ENCODE measurements at places on chromosomes 12 and 14. TPM values are rescaled to one million over a fixed set of nuclear protein-coding genes. Genes with fewer than 3 reads are reported as not detected.

DNA sequence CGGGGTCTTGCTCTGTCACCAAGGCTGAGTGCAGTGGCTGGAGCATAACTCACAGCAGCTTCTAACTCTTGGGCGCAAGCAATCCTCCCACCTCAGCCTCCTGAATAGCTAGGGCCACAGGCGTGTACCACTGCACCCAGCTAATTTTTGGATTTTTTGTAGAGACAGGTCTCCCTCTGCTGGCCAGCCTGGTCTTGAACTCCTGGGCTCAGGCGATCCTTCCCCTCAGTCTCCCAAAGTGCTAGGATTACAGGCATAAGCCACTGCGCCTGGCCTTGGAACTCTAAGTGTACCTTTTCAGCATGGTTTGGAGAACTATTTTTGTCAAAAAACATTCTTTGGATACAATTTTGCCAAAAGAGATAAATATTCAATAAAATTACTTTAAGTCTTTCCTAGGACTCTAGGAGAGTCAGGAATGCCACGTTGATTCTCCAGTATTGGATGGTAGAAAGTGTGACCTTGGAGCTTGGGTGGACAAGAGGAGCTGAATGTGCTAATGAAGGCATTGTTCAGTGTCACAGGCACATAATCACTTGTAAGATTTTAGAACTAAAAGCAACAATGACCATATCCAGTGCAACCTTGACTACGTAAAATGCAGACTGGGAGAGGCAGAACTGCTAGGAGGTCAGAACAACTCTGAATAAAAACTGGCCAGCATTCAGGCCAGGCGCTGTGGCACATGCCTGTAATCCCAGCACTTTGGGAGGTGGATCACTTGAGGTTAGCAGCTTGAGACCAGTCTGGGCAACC is 2.8 kb downstream of the SRSF9 start:
- peak; percentile 35 for DNase-seq

DNA sequence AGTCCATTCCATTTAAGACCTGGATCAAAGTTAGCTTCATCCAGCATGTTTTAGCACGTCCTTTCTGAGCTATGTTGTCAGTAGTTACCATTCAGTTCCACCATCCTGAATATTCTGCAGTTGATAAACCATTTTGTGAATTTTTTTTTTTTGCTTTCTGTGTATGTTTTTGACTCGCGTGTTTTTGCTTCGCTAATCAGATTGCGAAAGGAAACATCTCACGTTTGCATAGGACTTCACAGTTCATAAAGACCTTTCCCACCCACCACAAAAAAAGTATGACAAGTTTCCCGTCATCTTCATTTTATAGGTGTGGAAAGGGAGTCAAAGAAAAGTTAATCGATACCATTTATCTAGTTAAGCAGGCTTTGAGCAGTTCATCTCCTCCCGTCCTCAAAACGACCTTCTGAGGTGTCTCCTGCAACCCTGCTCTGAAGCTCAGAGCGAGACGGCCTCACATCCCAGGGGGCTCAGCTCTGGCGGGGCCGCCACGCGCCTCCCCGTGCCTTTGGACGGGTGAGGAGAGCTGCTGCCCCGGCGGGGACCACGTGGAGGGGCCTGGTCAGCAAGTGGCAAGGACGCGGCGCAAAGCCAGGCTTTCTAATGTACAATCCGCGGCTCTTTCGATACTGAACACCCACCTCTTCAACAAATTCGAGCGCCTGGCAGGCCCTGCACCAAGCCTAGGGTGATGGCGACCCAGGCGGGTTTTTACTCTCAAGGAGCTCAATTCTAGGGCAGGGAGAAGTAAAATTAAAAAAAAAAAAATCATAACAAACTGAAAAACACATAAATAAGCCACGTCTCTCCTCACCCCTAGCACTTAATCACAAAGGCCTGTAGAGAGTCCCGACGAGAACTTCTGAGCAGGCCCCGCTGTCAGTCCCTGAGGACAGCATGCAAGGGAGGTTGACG is 988 bp upstream of the TMEM263 start:
- DNase-seq = peak; percentile 30

DNA sequence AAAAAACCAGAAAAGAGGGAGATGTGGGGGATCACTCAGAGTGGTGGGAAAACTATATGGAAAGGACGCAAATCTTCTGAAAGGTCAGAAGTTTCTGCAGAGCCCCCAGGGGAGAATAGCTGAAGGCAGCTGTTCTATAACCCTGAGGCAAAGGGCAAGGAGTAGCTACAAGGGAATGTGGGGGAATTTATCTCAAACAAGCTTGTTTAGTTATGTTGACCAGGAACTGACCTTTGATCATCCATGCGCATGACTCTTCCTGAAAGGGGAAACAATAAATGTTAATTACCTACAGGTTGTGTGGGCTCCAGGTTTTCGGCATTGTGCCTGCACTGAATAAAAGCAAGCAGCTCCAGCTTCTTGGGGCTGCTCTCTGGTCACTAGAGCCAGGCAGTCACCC is 968.5 kb downstream of the AACS start:
- DNase-seq = peak; percentile 11

GRCh38 chr14:54129850-54130640 is 173.4 kb upstream of the BMP4 start:
- no peak for DNase-seq

- DNase-seq = no peak
Observed at GRCh38 chr14:76782885-76783566, 21.8 kb downstream of the VASH1 start.

DNA sequence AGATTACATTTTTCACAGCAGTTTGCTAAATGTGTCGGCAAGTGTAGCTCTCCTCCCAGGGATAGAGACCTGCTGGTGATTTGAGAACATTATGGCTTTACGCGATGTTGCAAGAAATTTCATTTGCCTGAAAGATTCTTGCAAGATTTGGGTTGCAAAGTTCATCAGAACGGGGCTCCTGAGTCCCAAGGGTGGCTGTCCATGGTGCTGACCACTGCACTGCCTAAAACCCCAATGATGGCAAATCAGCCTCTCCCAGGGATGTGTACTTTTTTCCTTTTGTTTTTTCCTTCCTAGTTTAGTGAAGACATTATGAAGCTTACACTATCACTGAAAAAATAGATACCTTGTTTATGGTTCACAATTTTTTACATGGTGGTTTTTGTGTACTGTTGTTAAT is 85.4 kb downstream of the WSCD2 start:
- no peak for DNase-seq

GRCh38 chr14:67962215-67962644 is 142.7 kb downstream of the RAD51B start:
- peak; percentile 79 for DNase-seq

DNA sequence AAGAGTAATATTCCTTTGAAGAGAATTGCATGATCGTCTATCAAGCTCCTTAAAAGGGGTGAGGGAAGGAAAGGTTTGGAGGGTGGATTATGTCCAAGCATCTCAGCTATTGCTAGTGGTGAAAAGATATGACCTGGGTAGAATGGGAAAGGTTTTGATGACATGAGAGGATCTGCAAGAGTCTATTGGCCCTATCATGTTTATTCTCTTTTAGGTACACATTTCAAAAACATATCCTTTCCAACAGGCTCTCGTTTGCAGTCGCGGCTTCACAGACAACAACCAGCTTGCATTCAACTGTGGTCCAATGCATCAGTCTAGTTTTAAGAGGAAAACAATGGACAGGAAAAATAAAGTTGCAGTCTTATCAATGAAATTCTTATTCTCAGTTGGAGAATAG is 17.1 kb downstream of the FOXG1 start:
- no peak for DNase-seq

GRCh38 chr12:85036733-85037132 is 582 bp downstream of the LRRIQ1 start:
- DNase-seq = no peak

DNA sequence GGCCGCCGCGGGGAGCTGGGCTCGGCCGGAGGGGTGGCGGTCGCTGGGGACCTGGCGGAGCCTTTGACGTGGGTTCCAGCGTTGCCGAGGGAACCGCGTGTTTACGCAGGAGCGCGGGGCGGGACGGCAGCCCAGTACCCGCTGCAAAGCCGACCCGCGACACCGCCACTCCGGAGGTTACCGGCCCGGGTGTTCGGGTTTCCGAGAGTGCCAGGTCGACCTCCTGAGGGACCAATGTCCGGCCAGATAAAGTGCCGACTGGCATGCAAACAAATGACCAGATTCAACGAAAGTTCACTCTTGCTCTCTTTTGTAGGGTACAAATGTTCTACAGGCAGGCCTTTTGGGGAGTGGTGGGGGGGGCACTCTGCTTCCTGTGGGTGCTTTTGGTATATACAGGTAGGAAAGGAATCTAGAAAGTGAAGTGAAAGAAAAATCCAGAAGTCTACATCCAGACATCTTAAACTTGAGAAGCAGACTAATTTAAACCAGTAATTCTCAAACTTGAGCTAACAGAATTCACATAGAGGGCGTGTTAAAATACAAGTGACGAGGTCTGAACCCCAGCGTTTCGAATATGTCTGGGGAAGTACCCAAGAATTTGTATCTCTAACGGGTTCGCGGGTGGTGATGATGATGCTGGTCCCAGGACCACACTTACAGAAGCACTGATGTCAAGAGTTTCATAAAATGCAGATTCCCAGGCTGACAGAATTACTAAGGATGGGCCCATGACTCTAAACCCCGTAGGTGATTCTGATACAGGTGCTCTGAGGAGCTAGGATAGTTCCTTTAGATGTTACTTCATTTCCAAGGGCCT is at the start of gene GPR135:
GPR135 (minus strand) TSS at position 65 of the 820 bp plus-strand sequence. CDS start 154 bp downstream, outside the sequence.
- no peak for DNase-seq

- DNase-seq = no peak
Observed at GRCh38 chr14:63418020-63418419, 99.3 kb upstream of the GPHB5 start.

GRCh38 chr12:121903202-121903601 is 14.6 kb downstream of the PSMD9 start:
- no peak for DNase-seq

GRCh38 chr12:24751181-24751580 is 197.7 kb downstream of the BCAT1 start:
- DNase-seq = no peak

DNA sequence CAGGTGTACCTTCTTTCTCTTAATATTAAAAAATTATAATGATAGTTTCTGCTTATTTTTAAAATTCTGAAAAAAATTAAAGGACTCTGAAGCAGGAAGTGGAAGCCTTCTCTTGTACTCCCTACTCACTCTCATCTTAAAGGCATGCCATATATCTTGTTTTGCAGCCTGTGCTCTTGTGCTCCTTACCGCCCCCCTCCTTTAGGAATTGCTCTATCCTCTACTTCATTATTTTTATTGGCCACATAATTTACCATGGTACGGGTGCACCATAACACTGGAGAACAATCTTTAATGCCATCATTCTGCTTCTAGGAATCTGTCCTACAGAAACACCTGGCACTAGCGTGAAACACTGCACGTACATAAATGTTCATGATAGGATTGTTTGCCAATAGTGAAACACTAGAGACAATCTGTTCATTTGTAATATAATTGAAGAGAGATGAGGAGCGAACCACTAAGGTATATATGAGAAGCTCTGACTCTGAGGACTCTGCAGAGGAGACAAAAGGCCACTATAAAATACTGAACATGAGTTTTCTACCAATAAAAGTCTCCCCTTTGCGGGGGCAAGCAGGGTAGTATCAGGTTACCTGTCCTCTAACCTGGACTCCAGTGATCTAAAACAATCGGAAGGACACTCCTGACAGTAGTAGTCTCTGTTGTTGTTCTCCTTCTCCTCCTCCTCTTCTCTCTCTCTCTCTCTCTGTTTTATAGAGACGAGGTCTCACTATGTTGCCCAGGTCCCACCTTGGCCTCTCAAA is 6.3 kb upstream of the NYNRIN start:
- DNase-seq = peak; percentile 41

GRCh38 chr14:88934351-88934806 is 109.9 kb downstream of the TTC8 start:
- no peak for DNase-seq

DNA sequence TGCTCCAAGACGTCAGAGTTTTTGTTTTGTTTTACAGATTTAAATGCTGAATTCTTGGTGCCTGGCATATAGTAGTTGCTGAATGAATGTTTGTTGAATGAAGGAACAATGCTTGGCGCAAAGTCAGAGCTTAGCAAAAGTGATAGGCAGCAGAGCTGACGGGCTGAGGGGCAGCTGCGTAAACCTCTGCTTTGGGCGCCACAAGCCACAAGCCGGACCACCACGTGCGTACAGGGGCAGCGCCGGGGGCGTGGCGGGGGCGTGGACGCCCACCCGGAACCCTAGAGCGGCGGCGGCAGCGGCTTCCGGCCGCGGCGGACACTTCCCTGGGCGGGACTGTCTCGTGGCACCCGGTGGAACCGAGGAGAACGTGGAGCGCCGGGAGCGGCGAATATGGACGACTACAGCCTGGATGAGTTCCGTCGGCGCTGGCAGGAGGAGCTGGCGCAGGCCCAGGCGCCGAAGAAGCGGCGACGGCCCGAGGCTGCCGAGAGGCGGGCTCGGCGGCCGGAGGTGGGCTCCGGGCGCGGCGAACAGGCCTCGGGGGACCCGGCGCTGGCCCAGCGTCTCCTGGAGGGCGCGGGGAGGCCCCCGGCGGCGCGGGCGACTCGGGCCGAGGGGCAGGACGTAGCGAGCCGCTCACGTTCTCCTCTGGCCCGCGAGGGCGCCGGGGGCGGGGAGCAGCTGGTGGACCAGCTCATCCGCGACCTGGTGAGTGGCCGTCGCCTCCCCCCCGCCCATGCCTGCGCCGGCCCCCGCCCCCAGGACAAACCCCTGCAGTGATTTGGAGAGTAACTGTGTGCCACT is at the start of gene FBXW8:
FBXW8 (plus strand) TSS at position 306 of the 807 bp plus-strand sequence; CDS start at position 394, 88 bp downstream.
- DNase-seq = peak; percentile 89

DNA sequence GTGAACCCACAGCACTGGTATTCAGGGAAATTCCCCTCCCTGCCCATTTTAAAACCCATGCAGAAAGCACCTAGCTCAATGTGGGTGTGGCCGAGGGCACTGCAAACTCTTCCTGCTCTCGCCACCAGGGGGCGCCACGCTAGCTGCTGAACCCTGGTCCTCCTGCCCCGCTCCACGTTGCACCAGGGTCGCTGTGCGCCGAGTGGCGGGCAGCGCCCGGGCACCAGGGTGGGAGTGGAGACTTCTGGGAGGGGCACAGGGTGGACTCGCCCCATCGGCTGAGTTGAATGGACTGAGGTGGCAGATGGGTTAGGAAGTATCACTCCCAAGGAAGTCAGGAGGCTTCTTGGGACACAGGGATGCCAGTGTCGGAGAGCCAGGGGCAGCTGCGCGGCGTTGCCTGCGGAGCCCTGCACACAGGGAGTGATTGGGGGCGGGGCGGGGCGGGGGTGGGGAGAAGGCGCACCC is 48.1 kb upstream of the BCL11B start:
- peak; percentile 86 for DNase-seq

Gene CYP27B1
- polyA plus RNA-seq = 1.7 TPM

Gene SIX4
- polyA plus RNA-seq = 0.25 TPM

Gene LRRC9
- not detected for polyA plus RNA-seq

Gene CORO1C
- polyA plus RNA-seq = 22.2 TPM

Gene GOLT1B
- polyA plus RNA-seq = 26.2 TPM

Gene DEPDC4
- 1.9 TPM for polyA plus RNA-seq

Gene HSPB8
- polyA plus RNA-seq = 1.0 TPM

Gene RD3L
- polyA plus RNA-seq = not detected

Gene ZDHHC22
- polyA plus RNA-seq = not detected

Gene KRT76
- not detected for polyA plus RNA-seq

Gene CPM
- polyA plus RNA-seq = 7.9 TPM

Gene TEX52
- polyA plus RNA-seq = 2.5 TPM

Gene KRT80
- 3.2 TPM for polyA plus RNA-seq

All from small intestine (tissue), 16 donors.